Suprapubic skin (tissue), 4 donors: ENCODE measurements at places on chromosomes 7 and 10.

GRCh38 chr10:78703593-78703992 is 365.2 kb upstream of the ZMIZ1 start:
- DNase-seq: no peak

DNA sequence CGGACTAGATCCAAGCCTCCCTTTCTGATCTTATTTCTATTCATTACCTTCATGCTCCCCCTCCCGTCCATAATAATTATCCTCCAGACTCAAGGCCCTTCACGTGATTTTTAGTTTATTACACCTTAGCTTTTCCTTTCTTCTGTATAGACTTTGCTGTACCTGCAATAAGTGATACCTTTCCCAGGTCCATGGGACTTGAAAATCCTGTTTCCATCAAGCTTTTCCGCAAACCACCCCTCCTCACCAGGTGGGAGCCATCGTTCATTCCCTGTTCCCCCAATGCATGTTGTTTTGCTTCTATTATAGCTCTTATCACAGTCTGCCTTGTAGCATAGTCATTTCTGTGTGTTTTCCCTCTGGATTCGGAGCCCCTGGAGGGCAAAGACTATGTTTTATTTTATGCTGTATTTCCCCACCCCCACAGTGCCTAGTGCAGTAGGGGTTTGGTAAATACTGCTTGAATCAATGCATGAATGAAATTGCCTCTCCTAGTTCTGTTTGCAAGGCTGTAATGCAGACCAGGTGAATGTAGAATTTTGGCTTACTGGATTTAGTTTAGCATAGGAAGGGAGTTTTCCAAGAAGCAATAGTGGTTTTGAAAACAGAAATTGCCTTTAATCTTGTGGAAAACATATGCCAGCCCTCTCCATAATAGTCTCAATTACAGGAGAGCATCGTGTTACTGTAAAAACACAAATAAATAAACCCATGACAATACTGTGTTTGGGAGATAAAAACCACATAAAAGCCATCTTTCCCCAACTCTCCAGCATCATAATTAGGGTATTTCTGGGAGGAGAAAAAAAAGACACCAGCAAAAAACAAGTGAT is 213.4 kb downstream of the AUTS2 start:
- no peak for DNase-seq

- no peak for DNase-seq
These were observed 682 bp downstream of the TBXAS1 start for GRCh38 chr7:139829775-139830117.

DNA sequence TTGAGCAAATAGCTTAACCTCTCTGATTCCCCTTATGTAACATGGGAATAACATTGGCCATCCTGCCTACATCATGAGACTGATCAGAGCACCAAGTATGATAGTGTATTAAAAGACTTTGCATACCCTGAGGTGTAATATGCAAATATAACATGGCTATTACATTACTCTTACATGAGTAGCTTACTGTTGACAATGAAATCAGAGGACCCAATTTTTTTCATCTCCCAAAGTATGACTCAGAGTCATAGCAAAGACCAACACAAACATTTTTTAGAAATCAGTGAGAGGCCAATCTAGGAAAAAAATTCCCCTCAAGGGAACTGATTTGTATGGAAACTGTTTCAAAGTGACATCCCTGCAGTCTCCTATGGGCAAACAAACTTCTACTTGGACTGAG is 47.0 kb upstream of the TMEM140 start:
- no peak for DNase-seq

DNA sequence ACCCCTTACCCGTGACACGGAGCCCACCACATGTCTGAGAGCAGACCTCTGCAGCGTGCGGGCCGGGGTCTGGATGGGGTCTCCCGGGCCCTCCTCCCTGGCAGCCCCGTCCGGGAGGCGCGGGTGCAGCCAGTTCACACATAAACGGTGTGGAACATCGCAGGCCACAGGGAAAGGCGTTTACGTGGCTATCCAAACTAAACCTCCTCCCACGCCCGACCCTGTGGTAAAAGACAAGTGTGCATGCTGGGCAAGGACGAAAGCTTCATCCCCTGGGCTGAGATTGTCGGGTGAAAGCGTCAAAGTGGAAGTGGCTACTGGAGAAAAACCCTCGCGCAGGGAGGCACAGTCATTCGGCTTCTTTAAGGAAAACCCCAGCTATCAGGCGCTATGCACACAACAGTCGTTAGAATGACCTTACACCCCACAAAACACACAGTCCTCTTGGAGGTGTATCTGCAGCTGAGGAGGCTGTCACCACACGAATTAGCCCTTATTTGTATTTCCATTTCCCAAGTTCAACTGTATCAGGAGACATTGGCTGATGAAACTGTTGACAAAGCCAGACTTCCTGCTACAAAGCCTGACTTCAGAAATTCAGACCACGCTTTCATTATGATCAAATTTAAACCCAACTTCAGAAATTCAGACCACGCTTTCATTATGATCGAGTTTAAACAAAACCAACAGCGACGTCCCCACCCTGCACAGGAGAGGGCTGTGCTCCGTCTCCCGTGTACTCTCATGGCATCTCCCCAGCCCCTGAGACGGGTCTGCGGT is 15.3 kb downstream of the GPER1 start:
- no peak for DNase-seq

DNA sequence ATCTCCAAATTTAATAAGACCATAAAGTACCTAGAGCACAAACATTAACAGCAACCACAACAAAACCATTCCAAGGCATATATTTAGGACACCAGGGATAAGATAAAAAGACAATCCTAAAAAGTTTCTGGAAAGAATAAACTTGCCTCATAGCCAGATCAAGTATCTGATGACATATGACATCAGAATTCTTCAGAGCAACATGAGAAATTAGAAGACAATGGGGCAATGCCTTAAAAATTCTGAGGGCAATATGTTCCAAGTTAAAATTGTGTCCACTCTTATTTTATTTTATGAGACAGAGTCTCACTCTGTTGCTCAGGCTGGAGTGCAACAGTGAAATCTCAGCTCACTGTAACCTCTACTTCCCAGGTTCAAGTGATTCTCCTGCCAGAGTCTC is 2.8 kb downstream of the EFCAB10 start:
- DNase-seq: no peak

- DNase-seq: no peak
These were observed 3.2 kb upstream of the CLDN4 start for GRCh38 chr7:73827567-73828106.

- DNase-seq: no peak
These were observed 47.9 kb upstream of the PLCE1 start for GRCh38 chr10:93945819-93946218.

DNA sequence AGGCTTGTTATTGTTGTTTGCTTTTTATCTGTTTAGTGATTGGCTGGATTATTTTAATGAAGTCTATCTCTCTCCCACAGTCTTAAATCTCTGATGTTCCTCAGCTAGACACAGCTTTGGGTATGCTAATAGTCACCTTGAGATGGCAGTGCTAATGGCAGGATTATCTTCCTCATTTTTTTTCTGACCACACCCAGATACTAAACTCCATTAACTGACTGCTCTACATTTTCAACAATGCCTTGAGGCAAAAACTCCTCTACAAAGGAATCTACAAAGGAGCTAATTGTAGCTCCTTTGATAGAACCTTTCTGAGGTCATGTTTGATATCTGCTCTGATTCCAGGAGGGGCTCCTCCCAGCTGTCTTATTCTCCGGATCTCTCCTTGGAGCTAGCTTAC is 122.6 kb downstream of the HBP1 start:
- no peak for DNase-seq

DNA sequence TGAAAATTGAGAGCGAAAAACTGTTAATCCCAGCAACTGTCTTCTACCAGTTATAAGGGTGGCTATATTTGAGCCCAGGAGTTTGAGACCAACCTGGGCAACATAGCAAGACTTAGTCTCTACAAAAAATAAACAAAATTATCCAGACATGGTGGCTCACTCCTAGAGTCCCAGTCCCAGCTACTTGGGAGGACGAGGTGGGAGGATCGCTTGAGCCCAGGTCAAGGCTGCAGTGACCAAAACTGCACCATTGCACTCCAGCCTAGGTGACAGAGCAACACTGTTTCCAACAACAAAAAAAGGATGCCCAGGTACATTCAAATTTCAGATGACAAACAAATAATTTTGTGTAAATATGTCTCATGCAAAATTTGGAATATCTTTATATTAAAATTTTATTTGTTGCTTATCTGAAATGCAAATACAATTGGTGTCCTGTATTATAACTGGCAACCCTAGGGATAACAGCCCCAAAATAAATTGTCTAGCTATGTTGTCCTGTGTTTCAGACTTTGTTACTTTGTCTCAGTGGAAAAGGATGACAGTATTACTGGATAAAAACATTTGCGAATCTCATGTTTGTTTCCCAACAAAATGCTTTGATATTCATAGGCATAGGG is 26.7 kb downstream of the FAM171A1 start:
- no peak for DNase-seq

DNA sequence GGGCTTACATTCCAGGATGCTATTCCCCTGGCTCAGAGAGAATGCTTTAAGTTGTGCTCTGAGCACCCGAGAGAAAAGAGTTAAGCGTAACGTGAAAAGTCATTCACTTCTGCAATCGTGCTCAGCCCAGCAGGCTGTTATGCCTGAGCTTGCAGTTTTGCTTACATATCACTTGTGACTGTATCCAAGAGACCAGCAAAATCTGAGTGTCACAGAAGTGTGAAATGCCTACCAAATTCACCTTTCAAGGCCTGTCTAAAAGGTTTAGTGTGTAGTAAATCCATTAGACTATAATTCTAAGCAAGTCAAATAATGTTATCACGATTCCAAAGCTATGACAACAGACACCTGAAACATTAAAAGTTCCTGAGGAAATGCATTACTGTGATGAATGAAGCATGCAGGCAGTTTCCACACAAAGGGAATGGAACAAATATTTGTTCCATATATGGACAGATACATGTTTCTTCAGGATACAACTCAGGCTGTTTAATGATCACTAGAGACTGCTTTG is 20.1 kb downstream of the ITGB1 start:
- no peak for DNase-seq

DNA sequence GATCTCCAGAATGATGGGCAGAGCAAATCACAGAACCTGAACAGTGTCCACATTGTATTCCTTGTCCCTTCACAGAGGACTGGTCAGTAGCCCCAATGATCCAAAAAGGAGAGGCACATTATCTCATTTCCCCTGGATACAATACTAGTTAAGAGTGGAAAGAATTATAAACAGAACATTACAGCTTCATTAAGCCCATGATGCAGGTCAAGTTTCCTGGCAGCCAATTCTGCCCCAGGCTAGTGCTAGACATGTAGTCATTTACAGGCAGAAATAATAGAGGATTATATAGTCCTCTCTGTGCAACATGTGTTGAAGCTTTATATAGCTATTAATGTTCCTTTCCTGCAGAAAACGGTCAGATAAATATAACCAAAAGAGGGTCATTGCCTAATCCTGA is 124.3 kb upstream of the WNT16 start:
- DNase-seq: no peak

DNA sequence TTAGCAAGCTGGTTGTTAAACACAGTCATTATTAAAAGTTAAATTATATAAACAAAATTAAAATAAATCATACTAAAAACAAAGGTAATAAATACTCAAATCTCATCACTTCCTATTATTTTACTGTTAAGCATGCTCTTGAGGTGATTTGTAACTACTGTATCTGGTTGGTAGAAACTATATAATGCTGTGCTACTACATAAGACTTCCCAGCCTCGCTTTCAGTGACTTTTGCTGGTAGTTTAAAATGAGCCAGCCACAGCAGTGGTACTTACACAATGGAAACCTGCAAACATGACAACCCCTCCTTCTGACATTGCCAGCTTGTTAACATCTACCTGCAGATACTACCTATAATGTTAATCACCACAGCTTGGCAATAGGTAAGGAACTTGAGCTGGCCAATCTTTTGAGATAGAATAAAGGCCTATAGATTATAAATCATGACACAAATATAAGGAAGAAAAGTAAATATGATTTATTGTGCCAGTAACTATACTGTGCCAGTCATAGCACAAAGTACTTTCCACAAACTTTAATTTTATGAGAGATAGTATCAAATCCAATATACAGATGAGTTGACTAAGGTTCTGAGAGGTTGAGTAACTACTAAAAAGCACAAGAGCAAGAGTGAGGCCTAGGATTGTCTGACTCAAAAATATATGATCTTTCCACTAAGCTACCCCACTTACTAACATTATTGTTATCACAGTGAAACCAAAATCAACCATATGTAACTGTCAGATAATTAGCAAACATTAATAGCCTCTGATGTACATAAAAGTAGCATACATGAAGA is 181.1 kb upstream of the ASAH2 start:
- DNase-seq: no peak

DNA sequence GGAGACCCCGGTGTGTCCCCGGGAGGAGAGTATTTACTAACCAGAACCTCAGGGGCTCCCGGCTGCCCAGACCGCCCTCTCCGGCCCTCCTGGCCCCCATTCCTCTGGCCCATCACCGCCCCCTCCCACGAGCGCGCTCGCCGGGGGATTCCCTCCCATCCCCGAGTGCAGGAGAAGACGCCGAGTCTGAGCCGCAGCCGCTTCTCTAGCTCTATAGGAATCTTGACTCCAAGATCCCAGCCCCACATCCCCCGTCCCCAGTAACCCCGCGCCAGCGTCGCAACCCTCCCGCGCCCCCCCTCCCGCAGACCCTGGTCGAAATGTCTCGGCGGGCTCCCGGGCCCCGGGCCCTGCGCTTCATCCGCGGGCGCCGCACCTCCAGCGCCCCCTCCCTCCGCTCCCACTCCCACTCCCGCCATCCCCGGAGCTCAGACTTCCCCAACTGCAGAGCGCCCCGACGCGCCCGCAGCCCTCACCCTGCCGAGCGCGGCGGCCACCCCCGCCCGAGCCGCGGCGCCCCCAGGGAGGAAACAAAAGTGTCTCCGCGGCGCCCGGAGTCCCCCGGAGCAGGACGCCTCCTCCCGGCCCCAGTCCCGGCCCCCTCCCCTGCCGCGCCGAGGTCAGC is 541 bp downstream of the ELMO1 start:
- peak; percentile 68 for DNase-seq
